ENCODE measurements at places on chromosomes 1 and 21.

- no peak for DNase-seq
Measured at GRCh38 chr1:165862448-165862847, 35.0 kb downstream of the UCK2 start.

DNA sequence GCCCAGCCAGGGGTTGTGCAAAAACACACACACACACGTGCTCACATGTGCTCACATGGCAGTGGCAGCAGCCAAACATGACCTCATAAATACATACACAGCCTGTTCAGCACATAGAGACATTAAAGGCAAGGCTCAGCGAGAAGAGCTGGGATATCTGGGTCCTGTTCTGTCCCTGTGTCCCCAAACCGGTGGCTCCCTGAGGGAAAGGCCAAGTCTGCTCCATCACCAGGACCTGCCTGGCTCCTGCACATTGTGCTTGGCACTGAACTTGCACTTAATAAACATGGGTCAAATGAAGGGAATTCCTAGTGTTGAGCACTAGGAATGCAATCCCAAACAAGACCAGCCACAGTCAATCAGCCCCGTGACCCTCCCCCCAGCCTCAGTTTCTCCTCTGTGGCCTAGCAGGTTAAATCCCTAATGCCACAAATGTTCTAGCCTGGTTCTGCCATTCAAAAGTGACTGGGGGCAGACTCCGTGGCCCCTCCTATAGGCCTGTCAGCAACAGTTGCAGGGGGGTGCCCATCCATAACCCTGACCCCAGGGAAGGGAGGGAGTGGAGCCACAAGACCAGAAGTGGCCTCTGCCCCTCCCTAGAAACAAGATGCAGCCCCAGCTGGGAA, 160.9 kb upstream of the VAMP3 start:
- no peak for DNase-seq

DNA sequence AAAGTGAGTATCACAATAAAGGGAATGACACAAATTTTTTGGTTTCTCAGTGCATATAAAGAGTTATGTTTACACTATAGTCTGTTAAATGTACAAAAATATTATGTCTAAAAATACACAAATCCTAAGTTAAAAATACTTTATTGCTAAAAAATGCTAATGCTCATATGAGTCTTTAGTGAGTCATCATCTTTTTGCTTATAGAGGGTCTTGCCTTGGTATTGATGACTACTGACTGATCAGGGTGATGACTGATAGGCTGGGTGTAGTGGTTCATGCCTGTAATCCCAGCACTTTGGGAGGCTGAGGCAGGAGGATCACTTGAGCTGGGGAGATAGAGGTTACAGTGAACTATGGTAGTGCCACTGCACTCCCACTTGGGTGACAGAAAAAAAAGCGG, 12.9 kb upstream of the NUF2 start:
- no peak for DNase-seq

DNA sequence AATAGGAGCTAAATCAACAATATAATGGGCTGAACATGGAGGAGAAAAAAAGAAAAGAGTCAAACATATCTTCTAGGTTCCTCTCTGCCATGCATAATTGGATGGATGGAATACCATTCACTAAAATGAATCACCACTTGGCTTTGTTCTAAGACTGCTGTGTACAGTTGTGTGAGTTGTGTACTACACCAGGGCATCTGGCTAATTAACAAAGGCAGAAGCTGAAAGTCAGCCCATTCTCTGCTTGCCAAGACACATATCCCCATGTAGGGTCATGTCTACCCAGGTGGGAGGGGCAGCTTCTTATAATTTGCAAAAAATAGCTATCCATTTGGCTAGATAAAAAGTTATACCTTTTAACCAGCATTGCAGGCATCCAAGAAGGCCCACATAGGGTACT, 21.0 kb downstream of the JUN start:
- DNase-seq, result no peak

All from stimulated activated CD4-positive, alpha-beta T cell treated with anti-CD3 and anti-CD28 coated beads, TNF-alpha, amount 100 ng/mL, for 1 hour (primary cell).